ENCODE measurements at places on chromosomes 16 and 17.
A peak's percentile ranks its signal among the peaks of the same experiment; 100 is the strongest.

DNA sequence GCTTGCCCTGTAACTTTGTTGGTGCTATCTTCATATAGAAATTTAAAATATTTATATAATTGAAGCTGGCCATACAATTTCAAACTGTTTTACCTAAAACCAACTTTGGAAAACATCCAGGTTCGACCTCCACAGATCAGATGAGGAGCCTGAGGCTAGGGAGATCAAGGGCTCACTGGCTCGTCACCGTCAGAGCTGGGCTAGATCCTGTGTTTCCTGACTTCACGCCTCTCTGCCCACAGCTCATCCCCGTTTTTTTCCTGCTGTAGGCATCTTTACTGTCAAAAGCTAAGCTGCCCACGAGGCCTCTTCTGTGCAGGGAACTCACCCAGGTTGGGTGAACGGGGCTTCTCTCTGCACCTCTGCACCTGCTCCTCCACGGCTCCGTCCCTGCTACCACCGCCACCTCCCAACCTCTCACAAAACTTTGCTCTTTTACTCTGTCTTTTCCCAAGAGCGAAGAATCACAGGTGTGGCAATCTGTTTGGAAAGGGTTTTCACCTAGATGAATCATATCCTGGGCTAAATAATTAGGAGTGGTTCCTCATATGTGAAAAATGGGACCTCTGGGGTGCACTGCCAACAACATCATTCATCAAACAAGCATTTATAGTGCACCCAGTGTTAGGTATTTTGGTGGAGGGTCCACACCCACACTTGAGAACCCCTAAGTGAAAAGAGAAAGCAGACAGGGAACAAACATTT, 24.8 kb upstream of the KDM6B start:
- DNase-seq = no peak

DNA sequence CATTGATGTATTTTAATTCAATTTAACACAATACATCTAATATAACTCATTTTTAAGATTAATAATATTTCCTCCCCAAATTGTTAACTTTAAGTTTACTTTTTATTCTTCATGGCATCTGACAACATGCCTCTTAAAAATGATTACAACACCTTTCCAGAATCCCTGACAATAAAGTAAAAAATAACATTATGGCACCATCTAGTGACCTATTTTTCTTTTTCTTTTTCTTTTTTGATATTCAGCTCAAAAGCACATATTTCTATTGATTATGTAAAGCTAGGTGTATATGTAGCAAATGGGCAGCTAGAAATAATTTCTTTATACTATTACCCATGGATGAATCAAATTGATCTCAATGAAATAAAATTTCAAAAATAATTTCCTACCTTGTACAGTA, 834.3 kb upstream of the CDH8 start:
- DNase-seq = no peak

- no peak for DNase-seq
Measured at GRCh38 chr16:64545768-64546167, 576.1 kb downstream of the CDH11 start.

DNA sequence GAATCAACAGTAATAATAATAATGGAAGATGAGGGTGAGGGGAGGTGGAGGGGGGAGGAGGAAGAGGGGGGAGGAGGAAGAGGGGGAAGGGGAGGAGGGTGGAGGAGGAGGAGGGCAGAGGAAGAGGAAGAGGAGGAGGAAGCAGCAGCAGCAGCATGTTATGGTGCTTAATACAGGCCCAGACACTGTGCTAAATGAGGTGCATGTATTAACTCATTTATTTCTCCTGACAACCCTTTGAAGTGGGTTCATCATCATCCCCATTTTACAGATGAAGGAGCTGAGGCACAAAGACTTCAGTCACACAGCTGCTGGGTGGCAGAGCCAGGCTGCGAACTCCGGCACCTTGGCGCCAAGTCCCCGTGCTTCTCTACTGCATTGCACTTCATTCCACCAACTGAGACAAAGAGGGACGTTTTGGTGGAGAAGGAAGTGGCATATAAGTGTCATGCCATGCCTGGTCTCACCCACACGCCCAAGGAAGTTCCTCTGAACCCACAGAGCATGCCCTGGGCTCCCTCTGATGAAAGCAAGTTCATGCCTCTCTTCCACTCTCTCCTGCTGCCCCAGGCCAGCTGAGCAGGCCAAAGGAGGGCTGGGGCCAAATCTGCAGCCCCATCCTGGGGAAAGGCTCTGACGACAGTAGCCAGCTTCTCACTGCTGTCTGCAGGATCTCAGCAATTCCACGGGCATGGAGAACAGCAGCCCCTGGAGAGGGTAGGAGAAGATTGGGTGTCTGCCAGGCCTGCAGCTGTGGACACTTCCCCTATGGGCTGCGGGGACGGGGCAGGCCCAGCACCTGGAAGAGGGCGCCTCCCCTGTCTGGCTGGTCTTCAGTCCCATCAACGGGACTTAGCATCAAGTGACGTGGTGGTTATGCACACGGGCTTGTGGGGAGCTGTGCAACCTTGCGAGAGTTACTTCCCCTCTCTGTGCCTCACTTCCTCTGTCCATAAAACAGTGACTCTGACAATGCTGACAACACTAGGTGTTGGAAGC, 21.8 kb downstream of the XYLT1 start:
- peak; percentile 76 for DNase-seq

- no peak for DNase-seq
Measured at GRCh38 chr16:62853887-62854286, 817.6 kb upstream of the CDH8 start.

GRCh38 chr16:12231666-12232065, 255.1 kb downstream of the SNX29 start:
- no peak for DNase-seq

DNA sequence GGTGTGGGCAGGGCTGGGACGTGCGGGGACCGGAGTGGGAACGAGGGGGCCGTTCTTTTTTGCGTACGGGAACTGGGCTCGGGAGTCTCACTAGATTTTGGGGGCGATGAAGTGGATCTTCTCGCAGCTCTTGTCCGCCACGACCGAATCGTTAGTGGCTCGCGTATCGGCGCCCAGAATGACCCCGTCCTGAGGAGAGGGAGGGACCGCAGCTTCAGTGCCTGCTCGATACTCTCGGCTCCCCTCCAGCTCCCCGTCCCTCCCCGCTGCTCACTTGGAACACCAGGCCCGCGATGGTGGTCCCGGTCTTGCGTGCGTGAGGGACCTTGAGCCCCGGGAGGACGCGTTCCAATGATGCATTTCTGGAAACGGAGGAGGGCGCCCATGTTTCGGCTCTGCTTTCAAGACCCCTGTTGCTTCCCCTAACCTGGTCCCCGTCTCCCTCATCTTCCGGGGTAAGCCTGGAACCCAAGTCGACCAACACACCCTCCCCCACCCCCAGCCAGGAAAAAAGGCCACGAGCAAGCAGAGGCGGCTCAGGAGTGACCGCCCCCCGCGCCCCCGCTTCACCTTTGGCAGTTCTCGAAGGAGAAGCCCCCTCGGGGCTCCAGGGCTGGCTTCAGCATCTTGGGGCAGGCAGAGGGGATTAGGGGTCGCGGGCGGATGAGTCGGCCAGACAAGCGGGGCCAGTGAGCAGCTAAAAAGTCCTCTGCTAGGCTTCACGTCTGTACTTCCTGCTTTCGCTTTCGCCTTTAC, at the start of gene PSMB10:
PSMB10 (minus strand) TSS at position 727 of the 756 bp plus-strand sequence; CDS start at position 626, 101 bp downstream.
- DNase-seq = peak; percentile 88

DNA sequence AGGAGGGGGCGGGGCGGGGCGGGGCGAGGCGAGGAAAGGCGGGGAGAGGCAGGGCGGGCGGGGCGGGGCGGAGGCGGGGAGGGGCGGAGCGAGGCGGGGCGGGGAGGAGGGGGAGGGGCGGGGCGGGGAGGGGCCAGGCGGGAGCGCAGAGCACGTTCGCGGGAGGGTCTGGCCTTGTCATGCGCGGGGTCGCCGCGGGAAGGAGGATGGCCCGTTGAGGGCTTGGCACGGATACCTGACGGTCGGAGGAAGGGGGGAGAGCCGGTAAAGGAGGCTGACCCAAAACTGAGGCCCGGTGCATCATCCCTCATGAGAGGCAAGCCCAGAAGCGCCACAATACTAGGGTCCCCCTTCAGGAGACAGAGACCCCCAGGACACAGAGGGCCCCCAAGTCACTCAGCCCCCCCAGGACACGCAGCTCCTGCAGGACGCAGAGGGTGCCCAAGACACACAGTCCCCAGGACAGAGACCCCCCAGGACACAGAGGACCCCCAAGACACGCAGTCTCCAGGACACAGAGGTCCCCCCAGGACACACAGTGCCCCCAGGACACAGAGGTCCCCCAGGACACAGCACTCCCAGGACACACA, 593 bp upstream of the WDR45B start:
- no peak for DNase-seq

DNA sequence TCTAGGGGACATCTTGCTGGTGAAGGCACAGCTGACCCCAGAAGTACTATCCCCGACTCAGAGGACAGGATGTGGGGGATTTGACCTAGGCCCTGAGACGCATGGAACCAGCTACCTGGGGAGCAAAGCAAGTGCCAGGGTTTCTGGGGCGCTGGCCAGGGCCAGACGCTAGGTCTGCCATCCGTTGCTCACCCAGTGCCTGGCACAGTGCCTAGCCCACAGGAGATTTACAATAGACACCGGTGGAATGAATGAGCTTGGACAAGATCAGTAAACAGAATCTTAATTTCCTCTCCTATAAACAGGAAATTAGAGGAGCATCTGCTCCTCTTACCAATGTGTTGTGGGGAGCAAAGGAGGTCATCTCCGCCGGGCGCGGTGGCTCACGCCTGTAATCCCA, 5.0 kb downstream of the RPRML start:
- no peak for DNase-seq

DNA sequence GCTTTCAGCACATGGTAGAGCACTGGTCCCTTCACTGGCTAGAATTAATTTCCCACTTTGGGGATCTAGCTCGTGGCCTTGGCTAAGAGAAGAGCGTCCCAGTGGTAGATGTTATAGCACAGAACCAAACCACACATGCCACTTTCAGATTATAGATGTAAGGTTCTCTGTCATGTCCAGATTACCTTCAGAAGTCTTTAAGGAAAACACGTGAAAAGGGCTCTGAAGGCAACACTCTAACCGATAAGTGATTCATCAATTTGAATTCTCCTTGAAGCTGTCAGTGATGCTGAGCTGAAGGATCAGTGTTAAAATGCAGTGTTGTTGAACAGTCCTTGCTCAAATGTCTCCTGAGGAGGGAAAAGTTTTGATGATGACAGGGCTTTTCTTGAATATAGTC, 43.5 kb upstream of the VPS4A start:
- DNase-seq = no peak

- peak; percentile 65 for DNase-seq
Measured at GRCh38 chr17:49016775-49017463, 19.7 kb downstream of the IGF2BP1 start.

DNA sequence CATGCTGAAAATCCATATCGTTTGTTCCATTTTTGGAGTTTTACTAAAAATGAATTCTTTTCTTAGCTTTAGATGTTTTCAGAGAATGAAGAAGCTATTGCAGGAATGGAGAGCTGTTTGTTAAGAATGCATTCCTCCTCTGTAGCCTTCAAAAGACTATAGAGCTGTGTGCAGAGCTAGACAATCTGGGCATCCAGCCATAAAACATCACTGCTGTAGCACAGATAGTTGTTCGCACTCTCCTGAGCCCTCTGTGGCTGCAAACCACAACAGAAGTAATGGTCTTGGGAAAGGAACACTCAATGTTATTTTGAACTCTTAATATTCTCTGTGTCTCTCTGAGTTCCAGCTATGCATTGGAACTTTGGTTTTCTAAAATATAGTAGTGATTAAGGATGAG, 4.9 kb downstream of the TNRC6C start:
- no peak for DNase-seq

DNA sequence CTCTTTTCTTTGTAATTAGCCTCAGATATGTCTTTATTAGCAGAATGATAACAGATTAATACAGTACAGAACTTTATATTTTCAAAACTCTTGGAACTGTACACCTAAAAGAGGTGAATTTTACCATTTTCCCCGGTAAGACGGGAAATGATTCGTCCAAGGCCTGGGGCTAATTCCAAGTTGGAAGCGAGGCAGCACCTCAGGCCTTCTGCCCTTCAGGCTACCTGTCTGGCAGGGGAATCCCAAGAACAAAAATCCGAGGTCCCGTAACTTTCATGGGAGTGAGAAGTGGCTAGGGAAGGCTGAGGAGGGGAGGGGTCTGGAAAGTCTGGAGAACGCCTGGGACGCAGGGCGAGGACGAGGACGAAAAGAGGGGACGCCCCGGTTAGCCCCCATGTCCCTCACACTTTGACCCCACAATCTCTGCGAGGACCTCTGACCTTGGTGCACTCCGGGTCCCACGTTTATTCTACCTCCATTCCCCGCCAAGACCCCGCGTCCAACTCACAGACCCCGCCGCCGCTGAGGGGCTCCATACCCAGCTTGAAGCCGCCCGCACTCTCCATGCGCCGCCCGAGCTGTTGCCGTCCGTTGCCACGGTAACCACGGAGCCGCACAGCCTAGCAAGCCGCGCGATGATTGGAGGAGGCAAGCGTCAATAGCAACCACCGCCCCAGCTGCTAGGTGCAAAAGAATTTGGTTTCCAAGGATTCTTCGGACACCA, at the start of gene HYDIN:
HYDIN (minus strand) TSS at position 601 of the 724 bp plus-strand sequence. CDS start 43,827 bp downstream, outside the sequence.
- DNase-seq = peak; percentile 85

DNA sequence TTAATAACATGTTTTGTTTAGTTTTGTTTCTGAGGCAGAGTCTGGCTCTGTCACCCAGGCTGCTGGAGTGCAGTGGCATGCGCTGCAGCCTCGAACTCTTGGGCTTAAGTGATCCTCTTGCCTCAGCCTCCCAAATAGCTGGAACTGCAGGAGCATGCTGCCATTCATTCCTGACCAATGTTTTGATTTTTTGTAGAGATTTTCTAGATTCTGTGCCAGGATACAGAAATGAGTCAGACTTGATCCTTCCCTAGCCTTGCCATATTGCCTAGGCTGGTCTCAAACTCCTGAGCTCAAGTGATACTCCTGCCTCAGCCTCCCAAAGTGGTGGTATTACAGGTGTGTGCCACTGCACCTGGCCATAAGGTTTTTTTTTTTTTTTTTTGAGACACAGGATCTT, 17.7 kb downstream of the TAOK1 start:
- no peak for DNase-seq

DNA sequence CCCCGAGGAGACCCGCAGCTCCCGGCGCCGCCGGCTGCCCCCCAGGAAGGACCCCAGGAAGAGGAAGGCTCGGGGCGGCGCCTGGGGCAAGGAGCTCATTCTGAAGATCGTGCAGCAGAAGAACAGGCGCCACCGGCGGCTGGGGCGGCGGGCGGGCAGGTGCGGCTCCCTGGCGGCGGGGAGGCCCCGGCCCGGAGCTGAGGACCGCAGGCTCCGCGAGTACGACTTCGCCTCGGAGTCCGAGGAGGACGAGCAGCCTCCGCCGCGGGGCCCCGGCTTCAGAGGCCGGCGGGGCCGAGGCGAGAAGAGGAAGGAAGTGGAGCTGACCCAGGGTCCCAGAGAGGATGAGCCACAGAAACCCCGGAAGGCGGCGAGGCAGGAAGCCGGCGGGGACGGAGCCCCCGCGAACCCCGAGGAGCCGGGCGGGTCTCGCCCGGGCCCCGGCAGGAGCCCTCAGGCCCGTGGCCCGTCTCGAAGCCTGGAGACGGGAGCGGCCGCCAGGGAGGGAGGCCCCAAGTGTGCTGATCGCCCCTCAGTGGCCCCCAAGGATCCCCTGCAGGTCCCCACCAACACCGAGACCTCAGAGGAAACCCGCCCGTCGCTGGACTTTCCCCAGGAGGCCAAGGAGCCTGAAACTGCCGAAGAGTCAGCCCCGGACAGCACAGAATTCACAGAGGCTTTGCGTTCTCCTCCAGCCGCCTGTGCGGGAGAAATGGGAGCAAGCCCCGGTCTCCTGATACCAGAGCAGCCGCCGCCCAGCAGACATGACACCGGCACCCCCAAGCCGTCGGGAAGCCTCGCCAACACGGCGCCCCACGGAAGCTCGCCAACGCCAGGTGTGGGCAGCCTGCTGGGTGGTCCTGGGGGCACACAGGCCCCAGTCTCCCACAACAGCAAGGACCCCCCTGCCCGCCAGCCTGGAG, 22.3 kb upstream of the ZFPM1 start:
- DNase-seq = peak; percentile 90

GRCh38 chr16:57483725-57484514, 2.4 kb downstream of the DOK4 start:
- DNase-seq = peak; percentile 57
